H1 (cell line): ENCODE measurements at places on chromosomes 11 and 22. TPM values are rescaled to one million over a fixed set of nuclear protein-coding genes. Genes with fewer than 3 reads are reported as not detected.

DNA sequence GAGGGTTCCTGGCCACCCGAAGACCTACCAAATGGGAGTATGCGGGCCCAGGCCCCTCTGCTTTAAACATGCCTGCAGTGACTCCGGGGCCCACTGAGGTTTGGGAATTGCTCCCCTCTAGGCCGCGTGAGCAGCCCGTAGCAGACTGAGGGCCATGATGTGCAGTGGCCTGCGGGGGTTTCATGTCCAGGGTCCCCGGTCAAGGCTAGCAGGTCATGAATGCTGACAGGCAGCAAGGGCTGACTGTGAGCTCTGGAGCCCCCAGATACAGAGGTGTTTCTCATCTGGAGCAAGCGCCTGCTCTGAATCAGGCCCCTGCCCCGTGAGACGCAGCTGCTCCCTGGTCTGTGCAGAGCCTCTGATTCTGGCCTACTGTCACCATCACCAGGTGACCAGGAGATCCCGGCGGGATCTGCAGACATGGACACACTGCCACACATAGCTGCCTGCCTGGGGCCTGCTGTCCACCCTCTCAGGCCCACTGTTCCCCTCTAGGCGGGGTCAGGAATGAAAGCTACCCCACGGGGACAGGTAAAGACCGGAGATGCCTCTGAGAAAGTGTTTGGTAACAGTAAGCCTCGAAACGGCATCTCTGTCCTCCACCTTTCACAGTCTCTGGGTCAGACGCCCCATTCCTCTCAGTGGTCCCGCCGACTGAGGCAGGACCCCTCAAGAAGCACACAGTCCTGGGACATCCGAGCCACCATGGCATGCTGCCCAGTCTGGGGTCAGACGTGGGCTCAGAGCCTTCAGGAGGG, 73.3 kb downstream of the PARVB start:
- DNase-seq, result no peak

DNA sequence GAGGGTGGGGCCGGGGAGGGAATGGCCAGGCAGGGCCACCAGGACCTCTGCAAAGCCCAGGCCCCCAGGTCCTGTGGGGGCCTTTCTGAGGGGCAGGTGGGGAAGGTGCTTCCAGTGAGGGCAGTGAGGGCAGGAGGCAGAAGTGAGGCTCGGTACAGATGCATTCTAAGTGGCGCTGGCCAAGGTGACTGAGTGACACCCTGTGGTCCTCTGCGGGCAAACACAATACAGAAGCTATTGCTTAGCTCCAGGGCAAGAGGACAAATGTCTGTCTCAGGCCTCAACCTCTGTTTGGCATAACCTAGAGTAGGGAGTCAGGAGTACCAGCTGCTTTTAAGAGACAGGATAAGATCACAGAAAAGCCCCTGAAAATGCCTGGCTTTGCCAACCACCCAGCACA, 31.3 kb downstream of the B3GAT1 start:
- DNase-seq, result no peak

DNA sequence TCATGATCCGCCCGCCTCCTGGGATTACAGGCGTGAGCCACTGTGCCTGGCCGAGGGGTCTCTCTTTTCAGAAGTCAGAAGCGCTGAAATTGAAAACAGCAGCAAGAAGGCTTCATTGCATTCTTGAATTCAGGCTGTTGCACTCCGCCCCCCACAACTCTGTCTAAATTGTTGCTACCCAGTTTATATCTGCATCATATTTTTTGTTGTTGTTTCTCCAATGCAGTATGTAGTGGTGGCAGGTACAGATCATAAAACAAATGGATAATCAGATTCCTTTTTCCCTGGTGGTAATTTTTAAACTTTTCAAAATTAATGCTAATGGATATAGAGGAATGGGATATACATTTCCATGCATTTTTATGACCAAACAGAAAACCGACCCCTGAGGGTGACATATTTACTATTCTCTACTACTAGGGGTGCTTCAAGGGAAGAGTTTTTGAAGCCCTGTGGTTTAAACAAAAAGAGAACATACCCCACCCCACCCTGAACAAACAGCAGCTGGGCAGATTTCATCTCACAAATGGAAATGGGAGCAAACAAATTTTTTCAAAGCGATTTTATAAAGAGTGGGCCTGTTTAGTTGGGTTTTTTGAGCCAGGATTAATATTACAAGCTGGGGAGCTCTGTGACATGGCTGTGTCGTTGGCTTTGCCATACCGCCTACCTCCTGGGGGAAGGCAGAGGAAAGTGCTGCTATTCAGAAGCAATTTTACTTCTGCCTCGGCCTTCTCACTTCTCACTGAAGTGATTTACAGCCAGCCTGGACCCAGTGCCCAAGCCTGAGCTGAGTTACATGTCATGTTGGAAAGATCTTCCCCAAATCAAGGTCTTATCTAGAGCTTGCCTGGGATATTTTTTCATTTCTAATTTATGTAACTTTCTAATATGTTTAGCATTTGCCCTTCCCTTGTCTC, 16.0 kb upstream of the TMA7B start:
- no peak for DNase-seq

DNA sequence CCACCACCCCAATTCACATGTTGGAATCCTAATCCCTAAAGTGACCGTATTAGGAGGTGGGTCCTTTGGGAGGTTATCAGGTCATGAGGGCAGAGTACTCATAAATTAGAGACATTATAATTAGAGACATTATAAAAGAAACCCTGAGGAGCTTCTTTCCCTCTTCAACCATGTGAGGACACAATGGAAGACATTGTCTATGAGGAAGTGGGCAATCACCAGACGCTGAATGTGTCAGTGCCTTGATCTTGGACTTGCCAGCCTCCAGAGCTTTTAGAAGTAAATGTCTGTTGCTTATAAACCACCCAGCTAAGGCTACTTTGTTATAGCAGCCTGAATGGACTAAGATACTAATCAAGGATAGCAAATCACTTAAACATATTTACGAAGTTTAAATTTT, 14.8 kb downstream of the GAB2 start:
- DNase-seq, result no peak

- DNase-seq, result no peak
Observed at GRCh38 chr11:36266767-36267166, 22.5 kb downstream of the COMMD9 start.

GRCh38 chr11:9022961-9023680, 19.3 kb upstream of the NRIP3 start:
- DNase-seq, result no peak

DNA sequence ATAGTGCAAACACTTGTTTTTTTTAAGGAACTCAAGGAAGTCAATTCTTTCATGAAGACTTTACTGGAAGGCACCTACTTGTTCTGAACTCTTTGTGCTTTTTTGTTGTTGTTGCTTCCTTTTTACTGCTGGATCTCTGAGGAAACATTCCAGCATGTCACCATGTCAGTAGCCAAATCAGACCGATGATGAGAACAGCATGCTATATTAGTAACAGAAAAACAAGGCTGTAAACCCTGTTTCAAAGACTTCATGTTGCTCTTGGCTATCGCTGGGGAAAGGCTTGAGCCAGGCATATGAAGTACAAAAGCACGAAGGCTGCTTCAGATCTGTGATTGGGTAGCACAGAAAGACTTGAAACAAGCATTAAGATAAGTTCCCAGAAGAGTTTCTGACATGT, 125.6 kb upstream of the SLC5A12 start:
- DNase-seq, result no peak

DNA sequence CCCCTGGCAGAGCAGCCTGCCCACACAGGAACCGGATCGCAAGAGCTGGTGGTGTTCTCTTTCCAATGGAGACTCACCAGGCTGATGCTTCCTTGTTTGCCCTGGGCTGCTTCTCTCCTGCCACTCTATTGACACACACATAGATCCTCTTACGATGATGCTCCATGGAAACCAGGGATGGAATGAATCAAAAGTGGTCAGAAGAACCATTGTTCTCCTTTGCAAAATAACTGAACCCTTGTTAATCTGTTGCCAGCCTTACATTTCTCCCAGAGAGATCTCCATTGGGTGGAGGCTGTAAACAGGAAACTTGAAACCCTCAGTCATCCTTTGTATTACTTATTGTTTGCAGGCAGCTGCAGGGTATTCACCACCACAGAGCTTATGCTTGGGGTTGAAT, 24.6 kb upstream of the LDLRAD3 start:
- no peak for DNase-seq

DNA sequence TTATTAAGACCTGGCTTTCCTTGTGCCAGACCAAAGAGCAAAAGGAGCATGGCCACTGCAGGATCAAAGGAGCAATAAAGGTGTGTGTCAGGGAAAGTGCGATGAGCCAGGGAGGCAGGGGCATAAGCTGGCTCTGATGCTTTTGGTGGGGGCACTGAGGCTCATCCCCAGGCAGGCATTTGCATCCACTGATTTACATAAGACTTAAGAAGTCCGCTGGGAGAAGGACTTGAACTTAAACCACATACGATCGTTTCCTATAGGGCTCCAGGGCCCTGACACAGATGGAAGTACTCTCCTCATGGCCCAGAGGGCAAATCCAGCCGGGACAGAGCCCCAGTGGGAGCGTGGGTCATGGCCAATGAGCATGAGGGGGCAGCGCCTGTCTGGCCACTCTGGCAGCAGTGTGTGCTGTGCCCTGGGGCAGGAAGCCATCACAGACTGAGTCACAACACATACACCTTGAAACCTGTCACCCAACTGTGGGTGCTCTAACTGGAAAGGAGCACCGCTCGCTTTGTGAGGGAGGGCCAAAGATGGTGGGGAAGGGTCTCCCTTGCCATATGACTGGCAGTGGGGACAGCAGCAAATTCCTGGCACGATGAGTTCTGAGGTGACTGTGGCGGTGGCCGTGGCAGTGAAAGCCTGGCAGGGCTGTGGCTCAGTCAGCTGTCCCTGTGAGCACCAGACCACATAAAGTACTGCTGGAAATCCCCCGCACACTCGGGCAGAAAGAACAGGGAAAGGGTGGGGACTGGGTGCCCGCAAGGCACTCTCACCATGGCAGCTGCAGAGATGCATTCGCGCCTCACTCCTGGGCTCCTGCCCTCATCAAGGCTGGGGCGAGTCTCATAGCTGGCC, 79.4 kb upstream of the LMO1 start:
- DNase-seq, result no peak

DNA sequence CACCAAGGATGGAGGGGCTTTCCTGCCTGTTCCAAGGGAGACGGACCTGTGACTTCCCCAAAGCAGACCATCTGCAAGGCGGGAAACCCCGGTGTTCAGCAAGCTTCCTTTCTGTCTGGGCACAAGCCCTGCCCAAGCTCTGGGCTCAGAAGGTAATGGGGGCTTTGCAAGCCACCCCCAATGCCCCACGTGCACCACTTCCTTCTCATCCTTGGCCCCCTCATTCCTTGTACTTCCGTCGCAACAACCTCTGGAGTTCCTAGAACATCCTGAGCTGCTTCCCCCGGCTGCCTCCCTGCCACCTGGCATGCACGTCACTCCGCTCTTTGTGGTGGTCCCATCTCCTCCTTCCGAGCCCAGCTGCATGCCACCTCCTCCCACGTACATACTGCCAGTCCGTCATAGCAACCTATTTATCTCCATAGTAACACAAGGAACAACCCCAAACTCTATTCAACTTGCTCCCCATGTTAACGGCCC, 3.9 kb downstream of the MYEOV start:
- no peak for DNase-seq

DNA sequence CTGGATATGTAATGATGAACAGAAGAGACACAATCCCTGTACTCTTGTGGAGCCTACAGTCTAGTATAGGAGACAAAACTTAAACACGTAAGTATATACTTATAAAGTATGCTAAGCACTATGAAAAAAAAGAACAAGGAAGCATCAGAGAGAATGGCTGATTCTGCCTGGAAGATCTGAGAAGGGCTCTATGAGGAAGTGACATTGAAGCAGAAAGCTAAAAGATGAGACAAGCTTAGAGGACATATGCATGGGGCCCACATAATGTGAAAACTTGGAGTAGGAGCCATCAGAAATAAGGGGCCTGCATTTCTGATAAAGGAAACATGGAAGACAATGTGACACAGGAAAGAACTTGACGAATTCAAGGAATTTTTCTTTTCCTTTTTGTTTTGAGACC, 16.6 kb downstream of the SAA1 start:
- DNase-seq, result no peak

- DNase-seq, result peak; percentile 38
Observed at GRCh38 chr11:75474878-75475766, 42.1 kb upstream of the KLHL35 start.

- no peak for DNase-seq
Observed at GRCh38 chr22:30674482-30674881, 6.8 kb upstream of the DUSP18 start.

- DNase-seq, result no peak
Observed at GRCh38 chr22:31544481-31545480, 48.4 kb downstream of the SFI1 start.

DNA sequence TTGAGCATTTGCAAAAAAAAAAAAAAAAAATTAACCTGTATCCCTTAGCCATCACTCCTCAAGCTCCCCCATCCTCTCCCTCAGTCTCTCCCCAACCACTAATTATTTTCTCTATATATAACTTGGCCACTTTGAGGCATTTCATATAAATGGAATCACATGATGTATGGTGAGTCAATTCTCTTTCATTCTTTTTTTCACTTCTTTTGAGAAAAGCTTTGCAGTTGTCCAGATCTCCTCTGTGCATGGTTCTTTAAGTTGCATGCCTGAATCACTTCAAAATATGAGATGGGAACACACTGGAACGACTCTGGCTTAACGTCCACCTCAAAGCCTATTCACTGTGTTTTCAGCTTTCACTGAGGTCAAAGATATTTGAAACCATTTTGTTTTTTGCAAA, 40.7 kb downstream of the SHANK2 start:
- no peak for DNase-seq

DNA sequence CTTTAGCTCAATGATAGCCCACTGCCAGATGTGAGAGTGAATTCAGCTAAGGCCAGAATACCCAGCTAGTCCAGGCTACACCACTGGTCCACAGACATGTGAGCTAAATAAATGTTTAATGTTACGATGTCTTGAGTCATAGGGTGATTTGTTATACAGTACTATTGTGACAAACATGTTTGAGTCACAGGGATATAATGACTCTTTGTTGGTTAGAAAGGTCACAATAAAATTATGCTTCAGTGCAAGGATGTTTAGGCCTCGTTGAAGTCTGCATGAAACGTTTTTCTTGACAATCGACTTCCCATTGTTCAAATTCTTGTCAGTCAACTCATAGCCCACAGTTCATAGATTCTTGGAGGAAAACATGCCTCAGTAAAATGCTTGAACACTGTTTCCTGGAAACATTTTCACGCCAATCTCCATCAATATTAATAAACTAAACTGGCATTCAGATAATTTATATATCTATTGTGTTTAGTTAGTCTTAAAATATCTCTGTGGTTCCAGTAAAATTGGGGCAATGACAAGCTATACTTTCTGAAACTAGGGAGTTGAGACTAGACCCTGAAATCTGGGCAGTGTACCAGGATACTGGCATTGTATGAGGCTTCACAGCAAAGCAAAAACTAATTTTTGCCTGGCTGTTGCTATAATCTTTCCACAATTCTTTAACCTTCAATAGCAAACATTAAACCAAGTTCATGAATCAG, 650.8 kb upstream of the KIRREL3 start:
- DNase-seq, result no peak

GRCh38 chr22:30182350-30182745, 64.2 kb downstream of the LIF start:
- DNase-seq, result no peak

Gene GGTLC2
- total RNA-seq, result not detected in 2 replicates

Gene ART1
- not detected in 2 replicates for total RNA-seq

Gene RPS3
- total RNA-seq, result 3,813 and 3,882 TPM in 2 replicates

Gene WBP2NL
- not detected in 2 replicates for total RNA-seq

Gene ALDH3B1
- 0.27 and 0.32 TPM in 2 replicates for total RNA-seq

Gene TSGA10IP
- total RNA-seq, result 1.3 and 1.9 TPM in 2 replicates

Gene PICK1
- total RNA-seq, result 22.9 and 26.2 TPM in 2 replicates

Gene KIAA1671
- total RNA-seq, result 22.6 and 23.9 TPM in 2 replicates

Gene OR52I2
- not detected in 2 replicates for total RNA-seq
